ENCODE measurements at places on chromosomes 11 and 22.

GRCh38 chr11:71211631-71212030, 40.7 kb downstream of the SHANK2 start:
- DNase-seq, result no peak

DNA sequence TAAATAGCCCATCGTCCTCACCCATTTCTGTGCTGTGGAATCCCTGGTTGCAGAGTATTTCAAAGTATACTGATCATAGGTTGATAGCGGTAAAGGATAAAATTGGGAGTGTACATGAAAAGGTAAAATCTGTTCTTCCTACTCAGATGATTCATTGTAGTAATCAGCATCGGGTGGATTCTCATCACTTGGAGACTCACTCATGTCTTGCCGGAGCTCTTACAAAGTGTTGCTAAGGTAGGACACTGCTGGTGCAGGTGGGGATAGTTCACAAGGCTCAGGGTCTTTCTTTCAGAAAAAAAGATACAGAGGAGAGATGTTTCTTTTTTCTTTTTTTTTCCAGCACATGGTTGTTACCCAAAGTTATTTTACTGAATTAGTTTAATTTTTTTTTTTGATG, 84.8 kb downstream of the MTNR1B start:
- no peak for DNase-seq

- DNase-seq, result no peak
Observed at GRCh38 chr22:42967933-42968332, 47.0 kb downstream of the PACSIN2 start.

DNA sequence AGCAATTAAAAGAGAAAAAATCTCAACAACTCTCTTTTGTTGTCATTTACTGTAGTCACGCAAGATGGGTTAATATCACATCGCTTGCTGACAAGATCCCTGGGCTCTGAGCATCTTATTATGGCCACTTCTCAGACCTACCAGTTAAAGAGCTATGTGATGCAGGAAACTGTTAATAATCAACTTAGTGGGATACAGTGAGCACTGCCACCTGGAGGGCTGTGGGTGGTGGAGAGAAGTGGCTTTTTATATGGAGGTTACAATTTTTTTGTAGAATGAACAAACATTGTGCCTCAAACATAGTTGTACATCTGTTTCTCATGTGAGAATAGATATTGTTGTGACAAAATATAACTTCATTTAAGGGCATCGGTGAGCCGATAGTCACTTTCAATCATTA, 181.0 kb downstream of the TENM4 start:
- DNase-seq, result no peak

DNA sequence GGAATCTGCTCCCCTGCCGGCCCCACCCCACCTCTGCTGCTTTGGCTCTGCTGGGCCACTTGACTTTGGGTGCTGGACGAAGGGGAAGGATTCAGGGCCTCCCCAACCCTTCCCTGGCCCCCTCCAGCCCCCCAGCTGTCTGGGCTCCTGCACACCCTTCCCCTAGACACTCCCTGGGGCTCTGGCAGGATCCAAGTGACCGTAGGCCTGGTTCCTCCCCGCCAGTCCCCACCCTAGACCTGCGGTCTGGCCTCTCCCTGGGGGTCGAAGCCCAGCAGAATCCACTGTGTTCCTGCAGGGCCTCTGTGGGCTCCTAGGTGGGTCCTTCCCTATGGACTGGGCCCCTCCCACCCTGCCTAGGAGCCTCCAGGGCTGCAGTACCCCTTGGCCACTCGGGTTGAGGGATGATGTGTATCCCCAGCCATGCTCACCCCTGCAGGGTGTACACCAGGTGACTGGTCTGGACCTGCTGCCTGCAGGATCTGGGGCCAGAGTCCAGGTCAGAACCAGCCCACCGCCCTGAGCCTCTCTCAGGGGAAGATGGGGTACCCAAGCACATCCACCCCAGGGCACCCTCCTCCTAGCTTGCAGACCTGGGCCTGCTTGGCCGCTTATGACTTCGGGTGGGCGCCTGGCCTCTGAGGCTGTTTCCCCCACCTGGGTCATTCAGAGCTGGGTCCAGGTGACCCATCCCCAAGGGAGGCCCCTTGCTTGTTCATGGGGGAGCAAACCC, 5.6 kb downstream of the PIM3 start:
- no peak for DNase-seq
